Activated CD4-positive, alpha-beta T cell treated with anti-CD3 and anti-CD28 coated beads, Interleukin-2, amount 50 U/mL, for 48 hours (primary cell): ENCODE measurements at places on chromosomes 6 and 20.
A peak's percentile ranks its signal among the peaks of the same experiment; 100 is the strongest.

DNA sequence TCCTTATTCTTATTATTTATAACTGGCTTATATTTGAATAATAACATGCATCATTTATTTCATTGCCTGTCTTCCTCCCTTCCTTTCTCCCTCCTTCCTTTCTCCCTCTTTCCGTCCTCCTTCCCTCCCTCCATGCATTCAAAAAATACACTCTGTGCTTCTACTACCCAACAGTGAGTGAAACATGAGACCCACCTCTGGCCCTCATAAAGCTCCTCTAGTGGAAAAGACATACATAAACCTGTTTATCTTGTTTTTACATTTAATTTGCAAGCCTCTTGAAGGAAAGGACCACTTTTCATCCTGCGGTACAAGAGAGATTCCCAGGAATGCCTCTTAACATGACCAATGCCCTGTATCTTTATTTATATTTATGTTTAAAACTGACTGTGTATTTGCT, 21.8 kb upstream of the ISM1 start:
- no peak for DNase-seq

GRCh38 chr6:137264311-137265075, 45.3 kb upstream of the IFNGR1 start:
- no peak for DNase-seq

DNA sequence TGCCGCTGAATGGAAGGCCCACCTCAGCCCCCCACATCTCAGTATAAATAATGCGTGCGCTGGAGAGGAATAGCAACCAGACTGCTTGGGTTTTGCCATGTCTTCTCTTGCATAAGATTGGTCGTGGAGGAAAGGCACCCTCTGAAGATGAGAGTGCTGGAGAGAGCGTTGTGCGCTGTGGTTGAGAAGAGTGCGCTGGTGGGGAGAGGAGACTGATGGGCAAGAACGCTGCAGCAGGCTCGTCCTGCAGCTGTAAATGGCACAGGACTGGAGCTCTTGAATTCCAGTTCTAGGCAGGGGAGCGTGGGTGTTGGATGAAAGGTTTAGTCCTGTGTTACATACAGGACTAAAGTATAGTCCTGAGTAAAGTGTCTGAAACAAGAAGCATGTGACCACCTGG, 51.5 kb downstream of the RPRD1B start:
- no peak for DNase-seq

GRCh38 chr20:57709823-57710799, at the start of gene PMEPA1:
Gene PMEPA1 (minus strand): TSS chr20:57710015. CDS start chr20:57709582, 433 bp downstream.
- DNase-seq: peak; percentile 92

- DNase-seq: no peak
Measured at GRCh38 chr20:891058-891705, 25.0 kb downstream of the ANGPT4 start.

DNA sequence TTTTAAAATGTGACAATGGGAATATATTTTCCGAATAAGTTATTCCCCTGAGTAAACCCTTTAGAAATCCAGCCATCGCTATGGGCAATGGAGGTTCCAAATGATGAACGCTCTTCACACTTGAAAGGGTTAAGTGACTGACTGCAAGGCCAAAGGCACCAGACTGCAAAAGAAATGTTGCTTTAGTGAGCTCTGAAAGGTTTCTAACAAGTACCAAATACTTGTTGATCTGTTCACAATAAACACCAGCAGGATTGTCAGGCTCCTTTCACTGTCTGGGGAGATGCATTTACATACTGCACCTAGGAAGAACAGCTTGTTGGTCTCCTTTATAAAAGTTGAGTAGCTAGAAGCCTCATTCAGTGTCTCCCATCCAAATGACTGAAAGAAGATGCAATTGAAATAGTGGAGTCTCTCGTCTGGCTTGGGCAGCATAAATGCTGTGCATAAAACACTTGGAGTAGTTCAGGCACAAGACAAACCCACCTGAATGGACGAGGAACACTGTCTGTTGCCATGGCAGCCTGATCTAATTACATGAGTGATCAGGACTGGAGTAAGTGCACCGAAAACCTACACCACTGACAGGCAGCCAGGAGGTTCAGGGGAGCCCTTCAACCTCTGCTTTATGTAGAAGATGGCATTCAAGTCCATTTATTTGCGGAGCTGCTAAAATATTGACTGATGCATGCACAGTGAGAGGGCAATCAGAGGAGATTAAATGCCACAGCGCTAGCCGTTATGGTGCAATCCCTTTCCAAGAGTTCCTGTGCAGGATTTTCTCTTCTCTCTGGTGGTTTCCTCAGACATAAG, 2.9 kb downstream of the ATXN1 start:
- no peak for DNase-seq

DNA sequence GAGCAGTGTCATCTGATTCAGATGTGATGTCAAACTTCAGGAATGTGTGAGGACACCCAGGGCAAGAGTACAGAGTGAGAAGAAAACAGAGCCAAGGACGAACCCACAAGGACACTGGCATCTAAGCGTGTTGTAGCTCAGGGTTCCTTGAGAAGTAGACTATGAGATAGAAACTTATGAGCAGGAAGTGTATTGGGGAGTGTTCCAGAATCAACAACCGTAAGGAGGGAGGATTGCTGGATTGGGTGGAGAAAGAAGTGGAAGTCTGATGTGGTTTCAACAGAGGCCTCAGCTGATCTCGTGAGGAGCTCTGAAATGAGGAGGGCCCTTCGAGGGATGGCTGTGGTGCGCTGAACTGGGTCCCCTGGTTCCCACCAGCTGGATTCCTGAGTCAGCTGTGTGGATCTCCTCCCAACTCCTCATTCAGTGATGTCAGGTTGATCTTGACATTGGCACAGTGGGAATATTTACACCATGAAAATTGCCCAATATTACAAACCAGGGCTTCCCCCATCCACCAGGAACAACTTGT, 25.7 kb upstream of the IGF2R start:
- no peak for DNase-seq

GRCh38 chr6:147322299-147323162, 118.3 kb downstream of the STXBP5 start:
- DNase-seq: no peak

GRCh38 chr6:2794171-2794730, 29.1 kb downstream of the WRNIP1 start:
- no peak for DNase-seq

GRCh38 chr6:143867236-143867635, 3.0 kb downstream of the ZC2HC1B start:
- no peak for DNase-seq

DNA sequence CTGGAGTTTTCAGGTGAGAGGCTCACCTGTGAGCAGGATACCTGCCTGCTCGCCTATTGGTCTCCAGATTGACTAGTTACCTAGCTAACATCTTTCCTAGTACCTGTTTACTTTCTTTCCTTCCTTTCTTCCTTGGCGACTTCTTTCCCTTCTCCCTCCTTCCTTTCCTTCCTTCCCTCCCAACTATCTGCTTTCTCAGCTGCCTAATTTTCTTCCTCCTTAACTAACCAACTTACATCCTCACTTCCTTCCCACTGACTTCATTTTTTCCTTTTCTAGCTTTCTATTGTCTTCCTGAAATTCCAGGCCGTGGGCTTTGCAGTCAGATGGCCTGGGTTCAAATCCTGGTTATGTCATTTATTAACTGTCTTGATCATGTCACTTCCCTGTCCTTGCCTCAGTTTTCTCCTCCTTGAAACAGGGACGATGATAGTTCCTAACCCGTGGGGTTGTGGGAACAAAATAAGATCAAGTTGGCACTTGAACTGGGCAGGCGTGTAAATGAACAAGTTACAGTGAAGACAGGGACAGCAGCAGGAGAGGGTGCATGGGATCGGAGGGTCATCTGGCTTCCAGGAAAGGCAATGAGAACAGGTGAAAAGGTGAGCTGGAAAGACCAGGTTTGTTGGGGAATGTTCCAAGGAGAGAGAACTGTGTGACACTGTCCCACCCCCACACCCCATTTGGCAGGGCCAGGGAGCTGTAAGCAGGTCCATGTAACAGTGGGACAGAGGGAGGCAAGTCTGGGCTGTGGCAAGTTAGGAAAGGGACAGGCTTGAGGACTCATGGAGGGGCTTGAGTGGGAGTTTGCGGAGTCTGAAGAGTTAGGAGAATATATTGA, 540 bp downstream of the SGK2 start:
- no peak for DNase-seq

GRCh38 chr6:63014290-63014689, 197.0 kb upstream of the FKBP1C start:
- DNase-seq: no peak

GRCh38 chr20:48983423-48984400, 62.2 kb downstream of the ARFGEF2 start:
- no peak for DNase-seq

- DNase-seq: no peak
Measured at GRCh38 chr6:170316071-170316470, 9.5 kb downstream of the FAM120B start.

- no peak for DNase-seq
Measured at GRCh38 chr6:163837691-163838431, 423.3 kb downstream of the QKI start.

GRCh38 chr20:47989957-47990356, 204.7 kb upstream of the SULF2 start:
- DNase-seq: no peak

DNA sequence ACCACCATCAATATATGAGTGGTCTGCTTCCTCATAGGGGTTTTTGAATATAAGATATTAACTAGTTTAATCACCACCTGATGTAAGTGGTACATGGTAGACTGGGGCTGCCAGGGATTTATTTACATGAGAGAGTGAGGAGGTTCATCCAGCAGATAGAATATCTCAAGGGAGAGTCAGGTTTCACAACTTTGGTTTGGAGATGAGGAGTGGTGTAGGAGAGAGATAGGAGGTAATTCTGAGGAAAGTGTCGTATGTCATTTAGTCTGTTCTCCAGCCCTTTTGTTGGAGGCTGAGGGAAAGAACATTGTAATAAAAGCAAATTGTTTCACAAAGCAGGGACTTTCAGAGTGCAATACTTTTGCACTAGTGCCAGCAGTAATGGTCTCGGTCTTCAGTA, 16.8 kb downstream of the L3MBTL3 start:
- DNase-seq: no peak

GRCh38 chr6:101851911-101852310, 458.4 kb downstream of the GRIK2 start:
- no peak for DNase-seq

DNA sequence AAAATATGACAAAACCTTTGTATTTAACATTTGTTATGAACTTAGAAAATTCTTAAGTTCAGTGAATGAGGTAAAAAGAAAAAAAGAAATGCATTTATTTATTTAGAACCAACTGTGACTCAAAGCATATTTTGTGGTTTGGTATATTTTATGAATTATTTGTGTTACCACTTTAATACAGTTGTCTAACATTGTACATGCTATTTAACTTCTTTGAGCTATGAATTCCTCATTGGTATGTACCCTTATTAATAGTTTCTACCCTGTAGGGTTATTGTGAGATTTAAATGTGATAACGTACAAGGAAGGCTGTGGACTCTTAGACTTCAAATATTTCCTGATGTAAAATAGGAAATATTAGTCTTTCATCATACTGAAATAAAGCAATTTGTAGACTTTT, 162.6 kb downstream of the MMUT start:
- DNase-seq: no peak

DNA sequence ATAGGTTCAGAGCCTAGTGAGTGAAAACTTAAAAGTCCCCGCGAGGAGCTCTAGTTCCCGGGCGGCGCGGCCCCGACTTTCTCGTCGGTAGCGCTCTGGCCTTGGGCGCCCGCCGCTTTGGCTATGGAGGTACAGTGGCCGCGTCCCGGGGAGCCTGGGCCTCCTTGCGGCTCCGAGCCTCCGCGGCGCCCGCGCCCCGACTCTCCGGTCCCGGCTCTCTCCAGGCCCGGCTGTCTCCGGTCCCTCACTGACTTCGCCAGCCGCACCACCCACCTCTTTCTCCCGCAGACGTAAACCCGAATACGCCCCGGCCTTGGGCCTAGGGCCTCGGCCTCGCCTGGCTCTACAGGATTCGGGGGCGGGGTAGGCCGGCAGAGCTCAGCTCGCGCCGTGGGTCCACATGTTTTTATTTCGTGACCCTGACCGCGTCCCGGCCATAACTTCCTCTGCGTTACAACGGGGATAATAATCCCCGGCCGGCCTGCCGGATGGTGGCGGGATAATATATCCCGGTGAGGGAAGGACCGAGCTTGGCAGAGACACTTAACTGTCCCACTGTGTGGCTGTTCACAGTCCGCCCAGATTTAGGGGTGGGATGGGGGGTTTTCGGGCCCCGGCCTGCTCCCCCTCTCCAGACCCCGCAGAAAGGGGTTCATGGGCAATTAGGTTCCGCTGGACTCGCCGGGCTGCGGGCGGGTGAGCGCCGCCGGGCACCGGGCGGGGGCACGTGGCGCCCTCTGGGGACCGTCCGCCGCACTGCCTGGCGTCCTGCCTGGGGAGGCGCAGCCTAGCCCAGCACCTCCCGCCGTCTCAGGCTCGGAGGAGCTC, 10.0 kb upstream of the TBX18 start:
- no peak for DNase-seq

- DNase-seq: no peak
Measured at GRCh38 chr6:16706911-16707783, 54.1 kb downstream of the ATXN1 start.

DNA sequence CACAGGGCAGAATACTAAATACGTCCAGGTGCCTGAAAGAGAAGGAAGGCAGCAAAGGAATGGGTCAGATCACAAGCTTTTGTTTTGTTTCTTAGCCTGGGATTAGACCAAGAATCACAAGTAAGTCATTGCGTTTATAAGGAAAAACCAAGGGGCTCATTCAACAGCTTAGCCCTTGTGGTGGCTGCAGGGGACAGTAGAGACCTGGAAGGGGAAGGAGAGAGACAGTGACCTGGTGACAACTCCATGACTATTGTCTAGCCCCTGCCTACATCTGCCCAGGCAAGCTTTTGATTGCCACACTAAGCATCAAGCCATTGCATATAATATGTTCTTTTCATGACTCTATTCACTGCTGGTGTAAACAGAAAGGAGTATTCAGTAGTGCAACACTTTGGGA, 30.2 kb upstream of the TBC1D7 start:
- DNase-seq: no peak

DNA sequence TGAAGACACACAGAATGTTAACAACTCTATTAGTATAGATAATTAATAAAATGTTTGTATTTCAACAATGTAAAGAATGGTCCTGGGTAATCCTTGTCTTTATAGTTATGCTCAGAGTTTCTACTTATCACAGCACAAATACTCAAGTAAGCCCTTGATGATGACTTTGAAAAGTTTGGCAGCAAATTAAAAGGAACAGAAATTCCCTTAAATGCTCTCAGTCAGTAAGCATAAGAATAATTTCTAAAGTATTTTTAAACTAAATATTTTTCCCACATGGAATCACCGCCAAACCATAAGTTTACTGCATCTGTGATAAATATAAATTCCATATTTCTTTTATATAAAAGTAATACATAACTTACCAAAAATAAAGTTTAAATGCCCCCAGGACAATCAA, 96.1 kb downstream of the COL12A1 start:
- no peak for DNase-seq

- DNase-seq: no peak
Measured at GRCh38 chr6:82006027-82006738, 241.4 kb downstream of the IBTK start.

- DNase-seq: no peak
Measured at GRCh38 chr6:113530769-113531168, 326.4 kb upstream of the MARCKS start.

DNA sequence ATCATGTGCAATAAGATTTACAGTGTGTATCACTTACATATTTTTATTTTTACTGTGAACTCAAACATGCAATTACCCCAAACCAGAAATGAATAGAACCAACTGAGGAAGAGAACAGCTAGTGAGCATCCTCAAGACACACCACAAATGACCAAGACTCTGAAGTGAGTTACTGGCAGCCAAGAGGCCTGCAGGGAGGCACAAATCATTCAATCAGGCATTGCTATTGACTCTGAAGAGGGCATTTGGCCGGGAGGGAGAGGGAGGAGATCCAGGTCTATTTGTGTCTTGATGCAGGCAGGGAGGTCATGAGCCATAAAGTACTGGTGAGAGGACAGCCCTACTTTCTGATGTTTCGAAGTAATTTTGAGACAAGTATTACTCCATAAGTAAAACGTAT, 257.7 kb downstream of the BCKDHB start:
- DNase-seq: no peak
